ENCODE measurements at places on chromosomes 13 and 19.

- DNase-seq: no peak
These were observed 1.0 kb downstream of the AP2S1 start for GRCh38 chr19:46849610-46850009.

GRCh38 chr19:51702103-51702824 is 9.1 kb downstream of the SPACA6 start:
- no peak for DNase-seq

DNA sequence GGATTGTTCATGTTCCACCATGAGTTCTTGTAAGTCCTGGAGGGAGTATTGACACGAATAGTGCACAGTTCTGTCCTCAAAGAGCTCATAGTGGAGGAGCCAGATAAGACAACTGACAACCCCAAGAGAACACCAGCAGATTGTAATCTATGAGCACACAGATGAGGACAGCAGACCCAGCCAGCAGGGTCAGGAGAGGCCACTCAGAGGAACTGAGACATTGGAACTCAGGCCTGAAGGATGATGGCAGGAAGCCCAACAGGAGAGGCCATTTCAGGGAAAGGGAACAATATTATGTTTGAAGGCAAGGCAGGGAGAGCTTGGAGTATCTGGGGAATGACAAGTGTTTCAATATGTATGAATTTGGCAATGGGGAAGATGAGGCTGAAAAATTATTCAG is 63.7 kb upstream of the IPO5 start:
- DNase-seq: no peak

DNA sequence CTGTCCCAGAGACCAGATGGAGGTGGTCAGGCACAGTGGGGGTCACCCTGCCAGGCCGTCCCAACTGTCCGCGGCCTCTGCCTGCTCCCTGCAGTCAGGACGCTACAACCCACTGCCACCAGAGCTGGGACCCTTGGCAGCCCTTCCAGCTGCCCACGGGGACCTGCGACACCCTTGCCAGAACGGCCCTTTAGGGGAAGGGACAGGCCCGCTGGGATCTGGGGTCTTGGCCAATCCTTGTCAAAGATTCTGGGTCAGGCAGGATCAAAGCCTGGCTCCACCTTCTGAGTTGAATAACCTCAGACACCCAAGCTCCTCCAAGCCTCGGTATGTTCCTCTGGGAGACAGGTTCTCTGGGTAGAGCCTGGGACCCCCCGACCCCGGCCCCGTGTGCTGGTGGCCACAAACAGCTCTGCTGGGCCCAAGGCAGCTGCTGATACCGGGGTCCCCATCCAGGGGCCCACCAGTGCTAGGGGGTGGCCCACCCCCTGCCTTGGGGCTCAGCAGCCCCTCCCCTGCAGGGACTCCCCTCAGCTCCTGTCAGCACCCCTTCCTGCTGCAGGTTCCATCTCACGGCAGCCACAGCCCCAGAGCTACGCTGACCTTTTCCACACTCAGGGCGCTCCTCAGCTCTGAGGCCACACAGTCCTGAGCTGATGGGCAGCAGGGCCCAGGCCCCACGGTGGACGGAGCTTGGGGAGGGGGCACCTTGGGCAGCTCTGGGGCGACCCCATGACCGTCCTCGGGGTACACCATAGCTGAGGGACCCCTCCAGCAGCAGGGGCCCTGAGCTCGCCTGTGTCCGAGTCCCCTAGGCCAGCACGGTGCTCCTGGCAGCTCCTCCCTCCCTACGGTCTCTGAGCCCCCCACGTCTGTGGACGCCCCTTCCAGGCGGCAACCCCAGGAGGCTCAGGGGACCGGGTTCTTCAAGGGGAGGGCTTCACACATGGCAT is 18.4 kb downstream of the SBNO2 start:
- no peak for DNase-seq

DNA sequence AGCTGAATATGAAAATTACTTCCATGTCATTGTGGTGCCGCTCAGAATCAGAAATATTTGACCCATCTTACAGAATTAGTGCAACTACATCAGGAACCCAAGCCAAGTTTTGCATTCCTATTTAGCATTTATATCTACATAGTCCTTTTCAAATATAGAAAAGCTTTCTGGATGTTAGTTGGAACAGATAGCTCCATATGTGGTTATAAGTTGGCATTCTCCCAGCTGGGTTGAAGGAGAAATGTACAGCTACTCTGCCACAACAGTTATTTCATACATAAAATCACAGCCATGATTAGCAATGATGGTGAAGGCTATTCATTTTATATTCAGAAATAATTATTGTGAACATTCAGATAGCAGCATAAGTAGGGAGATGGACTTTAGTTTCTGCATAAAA is 28.2 kb downstream of the HPN start:
- DNase-seq: no peak

GRCh38 chr13:88802886-88803285 is 1131.7 kb downstream of the SLITRK5 start:
- no peak for DNase-seq

GRCh38 chr19:47723581-47723940 is 10.3 kb downstream of the EHD2 start:
- peak; percentile 92 for DNase-seq

GRCh38 chr13:62964522-62964921 is 1548.9 kb upstream of the PCDH20 start:
- DNase-seq: no peak

DNA sequence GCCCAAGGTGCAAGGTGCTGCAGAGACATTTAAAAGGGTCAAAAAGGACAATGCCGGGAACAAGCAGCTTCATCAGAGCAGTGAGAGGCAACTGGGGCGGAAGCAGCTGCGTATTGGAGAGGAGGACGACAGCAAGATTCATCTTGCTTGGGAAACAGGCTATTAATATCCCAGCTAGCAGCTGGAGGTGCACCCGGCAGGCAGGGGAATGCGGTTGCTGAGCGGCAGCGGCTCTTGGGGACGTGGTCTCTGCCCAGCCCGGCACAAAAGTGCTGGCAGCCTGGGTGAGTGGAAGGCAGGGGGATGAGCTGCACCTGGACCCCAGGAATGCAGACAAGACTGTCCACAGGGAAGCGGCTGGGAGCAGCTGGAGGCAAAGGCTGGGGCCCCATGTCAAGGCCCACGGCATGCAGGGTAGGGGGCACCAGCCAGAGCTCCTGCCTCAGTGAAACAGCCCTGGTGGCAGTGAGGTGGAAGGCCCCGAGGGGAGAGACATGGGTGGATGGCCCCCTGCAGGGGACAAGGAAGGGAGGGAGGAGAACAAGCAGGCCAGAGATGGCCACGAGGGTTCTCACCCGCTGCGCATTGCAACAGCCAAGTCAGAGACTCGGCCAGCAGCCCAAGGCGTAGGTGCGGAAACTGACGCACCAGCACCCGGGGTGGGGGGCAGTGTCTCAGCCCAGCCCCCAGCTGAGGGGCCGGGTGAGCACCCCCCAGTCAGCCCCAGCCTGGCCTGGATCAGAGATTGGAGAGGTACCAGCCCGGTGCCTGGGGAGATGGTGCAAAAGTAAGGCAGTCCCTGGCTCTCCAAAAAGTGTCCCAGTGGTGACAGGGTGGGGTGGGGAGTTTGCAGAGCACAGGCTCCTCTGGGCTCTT is 34.4 kb downstream of the PEPD start:
- DNase-seq: no peak

- DNase-seq: peak; percentile 59
These were observed 20.1 kb downstream of the C19orf12 start for GRCh38 chr19:29694669-29695627.

GRCh38 chr13:99356012-99356261 is 48.7 kb upstream of the GPR183 start:
- no peak for DNase-seq

- peak; percentile 67 for DNase-seq
These were observed 17.2 kb downstream of the CRTC1 start for GRCh38 chr19:18700501-18701249.

DNA sequence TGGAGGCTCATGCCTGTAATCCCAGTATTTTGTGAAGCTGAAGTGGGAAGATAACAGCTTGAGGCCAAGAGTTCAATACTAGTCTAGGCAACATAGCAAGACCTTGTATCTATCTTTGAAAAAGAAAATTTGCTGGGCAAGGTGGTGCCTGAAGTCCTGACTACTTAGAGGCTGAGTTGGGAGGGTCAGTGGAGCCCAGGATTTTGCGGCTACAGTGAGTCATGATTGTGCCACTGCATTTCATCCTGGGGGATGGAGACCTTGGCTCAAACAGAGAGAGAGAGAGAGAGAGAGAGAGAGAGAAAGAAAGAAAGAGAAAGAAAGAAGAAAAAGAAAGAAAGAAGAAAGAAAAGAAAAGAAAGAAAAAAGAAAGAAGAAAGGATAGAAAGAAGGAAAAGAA is 1872.3 kb upstream of the PCDH20 start:
- DNase-seq: no peak

DNA sequence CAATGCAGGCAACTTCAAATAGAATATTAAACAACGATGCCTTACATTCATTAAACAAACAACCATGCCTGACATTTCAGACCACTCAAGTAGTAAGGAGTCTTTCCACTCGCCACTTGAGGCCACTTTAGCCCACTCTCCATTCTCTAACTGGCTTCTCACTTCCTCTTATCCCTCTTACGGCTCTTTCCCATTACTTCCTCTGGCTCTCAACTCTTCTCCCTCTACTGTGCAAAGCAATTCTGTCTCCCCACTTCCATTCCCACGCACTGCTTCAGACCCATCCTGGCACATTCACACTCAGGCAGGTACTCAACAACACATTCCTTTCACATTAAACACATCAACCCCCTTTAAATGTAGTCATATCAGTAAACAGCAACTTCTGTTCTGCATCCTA is 229.8 kb upstream of the IPO5 start:
- no peak for DNase-seq

GRCh38 chr19:42121036-42121621 is 11.1 kb downstream of the POU2F2 start:
- DNase-seq: no peak

DNA sequence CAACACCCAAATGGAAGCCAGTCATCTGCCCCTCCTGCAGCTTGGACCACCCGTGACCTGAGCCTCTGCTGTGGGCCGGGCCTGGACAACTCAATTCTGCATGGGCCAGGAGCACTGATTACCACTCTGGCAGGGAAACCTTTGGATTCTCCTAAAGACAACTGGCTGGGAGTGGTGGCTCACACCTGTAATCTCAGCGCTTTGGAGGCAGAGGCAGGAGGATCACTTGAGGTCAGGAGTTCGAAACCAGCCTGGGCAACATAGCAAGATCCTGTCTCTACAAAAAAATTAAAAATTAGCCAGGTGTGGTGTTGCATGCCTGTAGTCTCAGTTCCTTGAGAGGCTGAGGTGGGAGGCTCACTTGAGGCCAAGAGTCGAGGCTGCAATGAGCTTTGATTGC is 6.5 kb downstream of the EPS15L1 start:
- DNase-seq: no peak

- DNase-seq: no peak
These were observed 457.8 kb downstream of the PCDH20 start for GRCh38 chr13:60957816-60958215.

- no peak for DNase-seq
These were observed 213.7 kb downstream of the SLITRK5 start for GRCh38 chr13:87884884-87885283.

GRCh38 chr19:15926484-15926883 is 7.8 kb downstream of the CYP4F11 start:
- no peak for DNase-seq
